ENCODE measurements at places on chromosomes 12 and 14.
A peak's percentile ranks its signal among the peaks of the same experiment; 100 is the strongest.

GRCh38 chr12:121278169-121279070, 18.1 kb downstream of the CAMKK2 start:
- DNase-seq = no peak

- no peak for DNase-seq
Observed at GRCh38 chr14:79708426-79709388, 502.6 kb downstream of the DIO2 start.

GRCh38 chr14:75341620-75342019, 63.0 kb downstream of the FOS start:
- DNase-seq = no peak

GRCh38 chr12:3231399-3231876, 154.3 kb downstream of the TSPAN9 start:
- DNase-seq = no peak

DNA sequence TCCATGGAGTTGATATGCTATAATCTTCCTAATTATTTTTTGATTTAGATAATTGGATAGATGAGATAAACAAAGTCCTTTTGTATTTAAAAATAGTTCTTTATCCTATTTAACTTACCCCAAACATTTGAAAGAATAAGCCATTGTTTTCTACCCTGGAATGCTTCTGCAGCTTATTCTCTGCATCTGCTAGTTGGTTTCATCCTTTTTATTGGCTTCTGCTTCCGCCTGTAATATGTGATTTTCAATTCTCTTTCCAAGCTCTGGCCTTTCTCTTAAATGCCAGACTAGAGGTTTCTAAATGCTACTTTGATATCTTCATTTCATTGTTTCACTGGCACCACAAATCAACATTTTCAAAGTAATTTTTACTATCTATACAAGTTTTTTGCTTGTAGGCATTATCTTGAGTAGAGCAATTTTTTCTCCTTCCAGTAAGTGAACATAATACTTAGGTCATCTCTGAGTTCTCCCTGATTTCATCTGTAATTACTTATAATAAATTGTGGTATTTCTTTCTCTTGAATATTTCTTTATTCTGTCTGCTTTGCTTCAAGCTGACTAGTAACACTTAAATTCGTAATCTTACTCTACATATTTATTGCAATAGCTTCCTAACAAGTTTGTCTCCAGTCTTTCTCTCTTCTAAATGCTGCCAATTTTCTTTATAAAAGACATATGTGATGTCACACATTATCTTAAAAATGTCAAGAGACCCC, 958.4 kb downstream of the SLC6A15 start:
- DNase-seq = no peak

DNA sequence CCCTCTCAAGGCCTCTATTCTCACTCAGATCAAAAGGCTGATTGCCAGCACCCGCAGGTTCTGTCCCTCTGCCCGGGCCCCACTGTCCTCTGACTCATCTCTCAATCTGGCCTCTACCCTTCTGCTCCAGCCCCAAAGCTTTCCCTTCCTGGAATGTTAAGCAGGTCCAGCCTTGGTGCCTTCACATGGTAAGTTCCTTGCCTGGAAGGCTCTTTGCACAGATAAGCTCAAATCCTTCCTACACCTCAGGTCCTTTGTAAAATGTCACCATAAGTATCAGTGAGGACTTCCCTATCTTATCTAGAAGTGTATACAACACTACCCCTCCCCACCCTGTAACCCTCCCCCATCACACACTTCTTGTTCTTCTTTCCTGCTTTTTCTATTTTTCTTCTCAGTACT, 22.2 kb downstream of the LPCAT3 start:
- DNase-seq = no peak

DNA sequence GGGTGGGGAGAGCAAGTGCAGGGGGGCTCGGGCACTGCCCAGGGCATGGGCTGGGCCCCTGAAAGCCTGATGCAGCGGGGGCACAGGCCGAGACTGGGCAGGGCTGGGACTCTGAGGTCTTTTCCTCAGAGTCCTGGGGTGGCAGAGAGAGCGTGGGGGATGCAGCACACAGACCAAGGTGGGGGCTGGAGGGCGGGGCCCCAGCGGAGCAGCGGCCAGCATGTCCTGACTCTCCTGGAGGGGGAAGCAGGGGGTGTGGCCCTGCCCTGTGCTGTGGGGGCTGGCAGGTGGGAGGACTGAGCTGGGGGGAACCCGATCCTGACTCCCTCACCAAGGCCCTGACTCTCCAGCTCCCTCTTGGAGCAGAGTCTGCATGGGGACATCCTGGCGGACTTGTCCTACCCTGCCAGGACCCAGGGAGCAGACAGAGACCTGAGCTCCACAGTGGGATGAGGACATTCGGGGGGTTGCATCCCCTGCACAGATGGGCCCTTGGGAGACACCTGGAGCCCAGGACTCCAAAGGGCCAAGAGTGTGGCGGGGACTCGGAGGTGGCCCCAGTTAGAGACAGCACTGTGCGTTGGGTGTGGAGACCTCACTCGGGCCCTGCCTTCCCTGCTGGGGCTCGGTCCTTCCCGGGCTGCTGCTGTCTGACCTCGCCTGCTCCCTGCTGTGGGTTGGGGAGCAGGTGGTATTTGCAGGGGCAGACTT, 326.1 kb downstream of the TMEM121 start:
- no peak for DNase-seq

DNA sequence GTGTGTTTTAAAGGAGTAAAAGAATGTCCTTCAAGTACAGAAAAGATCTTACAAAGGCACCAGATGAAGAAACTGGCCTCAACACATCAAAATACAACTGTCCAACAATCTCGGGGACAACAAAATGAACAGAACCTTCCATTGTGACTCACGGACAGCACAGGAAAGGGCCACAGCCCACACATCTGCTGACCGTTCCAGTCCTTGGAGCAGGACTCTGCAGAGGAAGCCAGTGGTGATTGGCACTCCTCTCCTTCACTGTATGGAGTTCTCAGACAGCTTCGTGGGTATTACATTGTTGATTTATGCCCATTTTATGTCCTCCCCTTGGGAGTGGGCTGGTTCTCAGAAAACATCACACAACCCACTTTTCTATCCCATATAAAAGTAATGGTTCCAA, 32.5 kb upstream of the TC2N start:
- DNase-seq = no peak

DNA sequence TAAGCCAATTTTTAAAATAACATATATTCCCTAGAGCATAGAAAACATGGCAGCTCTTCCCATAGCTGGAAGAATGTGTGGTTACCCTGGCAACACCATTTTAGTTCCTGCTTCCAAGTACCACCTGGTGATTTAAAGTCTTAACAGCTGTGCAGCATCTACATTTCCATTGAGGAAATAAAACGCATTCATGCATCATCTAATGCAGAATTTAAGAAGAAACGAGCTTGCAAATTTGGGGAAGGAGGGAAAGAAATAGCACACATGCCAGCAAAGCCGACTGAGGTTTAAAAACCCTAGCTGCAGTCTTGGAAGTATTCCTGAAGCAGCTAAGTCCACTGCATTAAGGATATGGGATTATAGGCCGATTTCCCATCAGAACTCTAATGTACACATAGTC, 22.8 kb upstream of the SLC38A2 start:
- no peak for DNase-seq

DNA sequence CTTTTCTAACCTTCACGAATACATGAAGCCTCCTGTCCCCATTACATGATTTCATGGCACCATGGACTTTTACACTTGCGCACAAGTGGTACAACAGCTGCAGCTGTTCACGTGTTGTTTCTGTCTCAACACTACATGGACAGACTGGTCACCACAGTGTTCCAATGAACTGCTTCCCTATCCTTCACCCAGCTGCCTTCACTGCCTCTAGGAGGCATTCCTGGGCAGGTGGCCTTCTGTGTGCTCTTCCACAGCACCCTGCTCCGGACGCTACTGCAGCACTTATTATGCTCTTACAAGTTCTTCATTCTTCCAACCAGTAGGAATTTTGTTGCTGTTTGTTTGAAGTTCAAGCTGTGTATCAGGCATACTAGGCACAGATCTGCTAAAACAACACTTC, 1.5 kb downstream of the MTERF2 start:
- DNase-seq = no peak

- DNase-seq = no peak
Observed at GRCh38 chr12:16389594-16389993, 42.1 kb downstream of the MGST1 start.

- DNase-seq = no peak
Observed at GRCh38 chr12:128852026-128852698, 1.1 kb upstream of the GLT1D1 start.

DNA sequence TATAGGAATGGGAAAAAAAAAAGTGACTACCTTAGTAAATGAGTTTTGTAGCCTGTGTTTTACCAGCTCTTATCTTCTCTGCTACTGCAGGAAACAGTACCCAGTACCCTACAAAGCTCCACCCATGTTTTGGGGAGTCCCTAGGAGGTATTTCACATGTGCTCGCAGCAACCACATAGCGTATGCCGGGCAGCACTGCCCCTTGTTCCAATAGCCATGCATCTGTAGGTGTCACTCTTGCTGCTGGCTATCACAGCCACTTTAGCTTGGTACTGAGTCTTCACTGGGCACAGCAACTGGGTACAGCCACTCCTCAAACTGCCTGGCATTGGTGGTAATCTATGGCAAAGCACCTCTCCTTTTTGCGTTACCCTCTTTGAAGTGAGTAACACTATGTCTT, 2.0 kb upstream of the MDM1 start:
- no peak for DNase-seq

DNA sequence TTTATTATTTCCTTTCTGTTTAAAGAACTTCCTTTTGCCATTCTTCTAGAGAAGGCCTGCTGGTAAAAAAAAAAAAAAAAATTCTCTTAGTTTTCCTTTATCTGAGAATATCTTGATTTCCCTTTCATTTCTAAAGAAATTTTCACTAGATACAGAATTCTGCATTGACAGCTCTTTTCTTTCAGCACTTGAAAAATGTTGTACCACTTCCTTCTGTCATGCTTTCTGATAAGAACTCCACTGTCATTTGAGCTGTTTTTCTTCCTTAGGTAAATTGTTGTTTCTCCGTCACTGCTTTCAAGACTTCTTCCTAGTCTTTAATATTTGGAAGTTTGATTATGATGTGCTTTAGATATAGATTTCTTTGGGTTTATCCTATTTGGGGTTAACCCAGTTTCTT, 113.6 kb upstream of the BTG1 start:
- DNase-seq = no peak

DNA sequence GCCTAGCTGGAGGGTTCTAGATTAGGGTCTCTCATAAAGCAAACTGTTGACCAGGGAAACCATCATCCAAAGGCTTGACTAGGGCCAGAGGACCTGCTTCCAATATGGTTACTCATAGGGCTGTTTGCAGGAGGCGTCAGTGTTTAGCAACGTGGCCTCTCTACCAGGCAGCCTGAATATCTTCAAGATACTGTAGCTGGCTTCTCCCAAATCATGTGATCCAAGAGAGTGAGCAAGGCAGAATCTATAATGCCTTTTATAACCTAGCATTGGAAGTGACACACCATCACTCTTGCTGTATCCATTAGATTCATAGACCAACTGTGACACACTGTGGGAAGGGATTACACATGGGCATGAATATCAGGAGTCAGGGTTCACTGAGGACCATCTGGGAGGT, 17.3 kb downstream of the TPH2 start:
- DNase-seq = no peak

DNA sequence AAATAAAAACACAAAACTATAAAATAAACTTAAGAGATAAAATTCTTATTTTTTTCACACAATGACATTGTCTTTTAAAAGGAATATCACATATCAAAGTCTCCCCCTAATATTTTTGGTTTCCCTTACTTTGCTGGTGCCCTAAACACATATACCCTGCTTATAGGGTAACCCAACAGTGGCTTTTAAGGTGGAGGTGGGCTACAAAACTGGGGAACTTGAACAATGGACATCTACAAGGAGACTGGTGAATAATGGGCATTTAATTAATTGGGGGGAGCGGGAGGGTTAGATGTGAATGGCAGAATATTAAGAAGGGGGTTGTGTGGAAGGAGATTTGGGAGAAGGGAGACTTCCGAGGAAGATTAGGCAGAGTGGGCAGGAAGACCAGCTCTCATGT, 9.6 kb downstream of the B4GALNT1 start:
- DNase-seq = no peak

DNA sequence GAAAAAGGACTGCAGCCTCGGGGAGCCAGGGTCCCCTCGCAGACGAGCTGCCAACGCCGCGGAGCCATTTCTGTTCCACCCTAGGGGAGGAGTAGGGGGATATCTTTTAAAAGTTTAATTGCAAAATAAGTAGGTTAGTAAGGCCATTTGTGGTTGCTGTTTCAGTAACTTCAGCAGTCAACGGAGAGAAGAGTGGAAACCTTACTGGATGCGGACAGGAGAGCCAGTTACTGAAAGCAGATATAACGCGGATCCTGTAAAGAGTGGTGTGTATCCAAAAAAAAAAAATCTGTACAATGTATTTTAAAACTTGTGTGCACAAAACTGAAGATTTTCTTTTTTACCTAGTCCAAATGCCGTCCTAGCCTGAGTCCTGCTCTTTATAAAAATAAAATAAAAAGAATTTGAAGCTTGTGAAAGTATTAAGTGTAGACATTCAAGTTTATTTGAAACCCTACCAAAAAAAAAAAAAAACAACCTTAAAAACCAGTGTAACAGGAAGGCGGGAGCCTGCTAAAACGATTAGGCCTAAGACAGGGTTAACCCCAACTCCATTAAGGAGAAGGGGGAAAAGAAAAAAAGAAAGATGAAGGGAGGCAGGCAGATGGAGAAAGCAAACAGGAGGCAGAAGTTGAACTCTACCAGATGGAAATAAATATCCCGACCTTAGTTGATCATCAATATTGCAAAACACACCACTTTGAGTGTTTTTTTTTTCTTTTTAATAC, 1.0 kb upstream of the BTG1 start:
- DNase-seq = no peak

- DNase-seq = peak; percentile 17
Observed at GRCh38 chr12:4153343-4153892, 120.1 kb upstream of the CCND2 start.

- no peak for DNase-seq
Observed at GRCh38 chr12:19192710-19193109, 63.2 kb downstream of the PLEKHA5 start.

GRCh38 chr14:95895720-95896119, 19.1 kb downstream of the TUNAR start:
- DNase-seq = no peak

DNA sequence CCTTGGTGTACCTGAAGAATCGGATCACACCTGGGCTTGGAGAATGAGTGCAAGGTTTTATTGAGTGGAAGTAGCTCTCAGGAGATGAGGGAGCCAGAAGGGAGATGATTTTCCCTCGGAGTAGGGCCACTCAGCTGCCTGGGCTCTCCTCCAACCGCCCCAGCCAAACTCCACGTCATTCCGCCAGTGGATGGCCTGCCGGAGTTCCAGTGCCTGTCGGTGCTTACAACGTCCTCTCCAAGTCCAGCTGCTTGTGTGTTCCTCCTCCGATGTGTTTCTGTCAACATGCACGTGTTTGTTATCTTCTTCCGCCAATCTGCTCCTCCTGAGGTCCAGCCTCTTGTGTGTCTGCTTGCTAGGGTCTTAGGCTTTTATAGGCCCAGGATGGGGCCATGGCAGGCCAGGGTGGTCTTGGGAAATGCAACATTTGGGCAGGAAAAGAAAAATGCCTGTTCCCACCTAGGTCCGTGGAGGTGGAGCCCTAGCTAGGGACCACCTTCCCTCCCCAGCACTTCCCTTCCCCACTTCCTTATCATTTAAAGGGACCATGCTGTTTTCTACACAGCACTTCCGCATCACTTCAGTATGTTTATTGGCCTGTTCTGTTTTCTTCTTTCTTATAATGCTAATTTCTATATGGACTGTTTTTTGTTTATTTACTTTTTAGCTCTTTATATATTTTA, 343.2 kb downstream of the PDZRN4 start:
- DNase-seq = no peak

GRCh38 chr12:131313635-131314034, 359.9 kb downstream of the ADGRD1 start:
- no peak for DNase-seq

Data from T-cell (primary cell).